ENCODE measurements at places on chromosomes 5 and 9.

- DNase-seq: no peak
These were observed 6.3 kb downstream of the FGF18 start for GRCh38 chr5:171425596-171426244.

DNA sequence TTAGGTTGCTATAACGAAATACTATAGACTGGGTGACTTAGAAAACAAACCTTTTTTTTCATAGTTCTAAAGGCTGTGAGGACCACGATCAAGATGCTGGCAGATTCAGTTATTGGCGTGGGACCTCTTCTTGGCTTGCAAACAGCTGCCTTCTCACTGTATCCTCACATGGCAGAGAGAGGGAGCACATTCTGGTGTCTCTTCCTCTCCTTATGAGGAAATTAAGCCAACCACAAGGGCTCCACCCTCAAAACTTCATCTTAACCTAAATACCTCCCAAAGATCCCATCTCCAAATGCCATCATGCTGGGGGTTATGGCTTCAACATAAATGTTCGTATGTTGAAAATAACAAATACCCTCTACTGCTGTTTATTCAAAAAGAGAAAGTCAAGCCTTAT, 197.1 kb downstream of the CEMIP2 start:
- no peak for DNase-seq

DNA sequence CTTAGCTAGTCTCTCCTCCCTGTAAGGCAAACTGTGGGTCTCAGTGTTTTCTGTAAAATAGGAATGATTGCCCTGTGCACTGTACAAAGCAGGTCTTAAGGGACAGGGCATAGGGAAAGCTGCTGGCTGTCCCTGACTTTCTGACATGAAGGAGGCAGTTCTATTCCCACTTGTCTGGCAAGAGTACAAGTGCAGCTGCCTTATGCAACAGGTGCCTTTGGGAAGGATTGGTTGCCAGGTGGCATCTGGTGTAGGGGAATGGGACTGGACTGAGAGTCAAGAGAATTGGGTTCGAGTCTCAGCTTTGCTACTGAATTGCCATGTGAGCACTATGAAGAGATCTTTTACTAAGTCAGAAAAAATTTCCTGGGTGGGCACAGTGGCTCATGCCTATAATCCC, 10.0 kb downstream of the BSPRY start:
- no peak for DNase-seq

- DNase-seq: no peak
These were observed 38.0 kb downstream of the GDA start for GRCh38 chr9:72187121-72187695.

GRCh38 chr5:13987843-13988464, 43.5 kb upstream of the DNAH5 start:
- DNase-seq: no peak
